ENCODE measurements at places on chromosomes 13 and 19.

DNA sequence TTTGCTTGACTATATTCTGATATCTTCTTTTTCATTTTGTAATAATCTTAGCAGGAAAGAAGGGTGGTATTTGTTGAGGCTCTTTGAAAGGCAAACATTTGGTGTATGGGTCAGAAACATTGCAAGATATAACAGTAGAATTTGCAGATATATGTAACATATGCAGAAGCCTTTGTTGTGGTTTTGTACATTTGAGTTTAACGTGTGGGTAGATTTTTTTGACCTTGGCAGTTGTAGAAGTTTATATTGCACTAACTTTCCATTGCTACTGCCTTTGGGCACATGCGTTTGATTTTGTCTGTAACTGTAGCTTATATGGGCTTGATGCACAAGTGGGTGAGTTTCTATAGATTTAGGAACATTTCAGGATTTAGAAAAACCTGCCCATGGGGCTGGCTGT is 78.5 kb upstream of the SPRY2 start:
- no peak for DNase-seq

DNA sequence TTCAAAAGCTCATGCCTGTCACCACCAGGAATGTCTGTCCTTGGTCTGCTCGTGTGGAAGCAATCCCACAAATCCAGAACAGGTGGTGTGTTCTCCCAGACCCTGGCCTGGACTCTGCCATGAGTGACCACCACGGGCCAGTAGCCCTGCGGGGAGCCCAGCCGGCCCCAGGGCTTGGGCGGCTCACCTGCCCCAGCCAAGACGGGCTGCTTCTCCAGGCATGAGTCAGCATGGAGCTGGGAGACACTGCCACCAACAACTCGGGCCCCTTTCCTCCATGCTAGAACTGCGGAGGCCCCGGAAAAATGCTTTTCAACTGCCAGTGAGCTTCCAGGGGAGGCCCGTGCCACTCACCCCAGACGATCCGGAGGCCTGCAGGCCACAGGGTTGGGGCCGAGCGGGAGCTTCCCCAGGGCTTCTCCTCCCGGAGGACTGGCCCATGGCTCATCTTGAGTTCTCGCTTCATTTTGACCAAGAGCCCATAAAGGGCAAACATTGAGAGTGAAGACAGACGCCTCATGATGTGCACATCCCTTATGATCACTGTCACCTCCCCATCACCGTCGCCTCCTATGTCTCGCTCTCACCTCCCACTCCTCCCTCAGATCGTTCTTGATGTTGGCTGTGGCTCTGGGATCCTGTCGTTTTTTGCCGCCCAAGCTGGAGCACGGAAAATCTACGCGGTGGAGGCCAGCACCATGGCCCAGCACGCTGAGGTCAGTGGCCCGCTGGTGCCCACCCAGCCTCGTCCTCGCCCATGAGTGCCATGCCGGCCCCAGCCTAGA is 16.7 kb downstream of the YIPF2 start:
- no peak for DNase-seq

DNA sequence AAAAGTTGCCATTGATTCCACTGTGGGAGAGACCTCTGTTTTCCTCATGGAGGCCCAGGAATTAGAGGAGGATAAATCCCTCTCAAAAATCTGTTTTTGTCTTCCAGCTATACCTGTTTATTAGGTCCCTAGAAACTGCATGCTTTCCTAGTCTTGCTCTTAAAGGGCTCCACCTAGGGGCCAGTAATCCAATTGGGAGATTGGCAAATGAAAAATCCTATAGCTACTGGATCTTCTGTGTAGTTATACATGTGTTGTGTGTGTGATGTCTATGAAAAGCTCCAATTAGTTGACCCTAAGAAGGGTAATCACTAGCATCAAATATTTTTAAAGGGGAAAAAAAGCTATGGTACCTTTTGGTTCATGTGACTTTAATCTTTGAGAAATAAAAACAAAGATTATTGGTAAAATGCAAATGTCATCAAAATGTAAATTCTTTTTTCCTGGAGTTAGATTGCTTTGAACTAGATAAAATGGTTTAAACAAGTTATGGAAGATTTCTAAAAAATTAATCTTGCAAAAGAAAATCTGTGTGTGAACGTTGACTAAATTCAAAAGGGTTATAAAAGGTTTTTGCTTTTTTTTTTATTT is 63.4 kb upstream of the C1QTNF9B start:
- peak; percentile 34 for DNase-seq

DNA sequence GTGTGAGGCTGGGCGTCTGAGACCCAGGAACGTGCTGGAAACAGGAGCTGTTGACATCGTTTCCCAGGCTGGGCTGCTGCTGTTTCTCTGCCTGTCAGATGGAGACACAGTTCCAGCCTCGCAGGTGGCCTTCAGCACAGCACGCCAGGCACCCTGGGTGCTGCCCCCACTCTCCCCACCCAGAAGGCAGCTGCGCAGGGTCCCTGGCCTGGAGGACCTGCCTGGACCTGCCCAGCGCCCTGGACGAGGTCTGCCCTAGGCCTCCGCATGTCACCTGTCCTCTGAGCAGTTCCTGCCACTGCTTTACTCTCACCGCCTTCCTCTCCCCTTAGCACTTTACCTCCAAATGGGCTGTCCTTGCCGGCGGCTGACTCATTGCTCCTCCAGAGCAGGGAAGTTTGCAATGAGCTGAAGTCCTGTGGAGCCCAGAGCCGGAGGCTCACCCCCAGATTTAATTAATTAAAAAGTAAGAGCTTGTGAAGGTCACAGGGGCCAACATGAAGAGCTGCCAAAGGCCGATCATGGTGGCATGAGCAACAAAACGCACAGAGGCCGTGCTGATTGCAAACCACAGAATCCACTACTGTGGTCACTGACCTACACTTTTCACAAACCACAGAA is 32.2 kb downstream of the C13orf46 start:
- no peak for DNase-seq

GRCh38 chr13:34179481-34179880 is 361.5 kb downstream of the RFC3 start:
- no peak for DNase-seq

DNA sequence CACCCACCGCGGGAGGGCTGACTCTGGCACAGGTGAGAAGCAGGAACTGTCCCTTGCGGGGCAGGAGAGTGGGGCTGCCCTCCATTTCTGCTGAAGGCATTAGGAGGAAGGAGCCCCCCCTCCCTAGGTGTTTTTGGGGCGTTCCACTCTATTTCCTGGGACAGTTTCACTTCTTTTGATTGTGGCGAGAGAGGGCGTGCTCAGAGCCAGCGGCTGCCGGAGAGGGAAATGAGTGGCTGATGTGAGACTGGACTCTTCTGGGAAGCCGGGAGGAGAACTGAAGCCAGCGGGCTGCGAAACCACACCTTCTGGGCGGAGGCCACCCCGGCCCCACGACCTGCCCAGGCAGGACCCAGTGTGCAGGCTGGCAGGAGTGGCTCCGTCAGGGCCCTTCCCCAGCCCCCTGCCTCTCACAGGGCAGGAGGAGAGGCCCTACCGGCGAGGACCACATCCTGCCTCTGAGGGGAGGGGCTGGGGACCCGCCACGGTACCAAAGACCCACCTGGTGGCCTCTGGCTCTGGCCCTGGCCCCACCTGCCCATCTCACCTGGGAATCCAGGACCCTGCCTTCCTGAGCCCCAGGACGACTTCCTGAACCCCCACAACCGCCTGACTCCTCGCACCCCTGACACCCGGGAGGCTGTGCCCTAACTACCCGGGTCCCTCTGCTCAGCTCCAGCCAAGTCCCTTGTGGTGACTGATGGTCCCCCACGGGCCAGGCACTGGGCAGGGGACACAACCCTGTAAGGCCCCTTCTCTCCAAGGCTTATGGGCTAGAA is 25.9 kb downstream of the MPND start:
- DNase-seq = peak; percentile 73

Measured in NCI-H226 (cell line).